ENCODE measurements at places on chromosomes 5 and 9. TPM values are rescaled to one million over a fixed set of nuclear protein-coding genes. Genes with fewer than 3 reads are reported as not detected.

CD74 gene
- 0.22 TPM for total RNA-seq

GFPT2 gene
- 24.2 TPM for total RNA-seq

ABO gene
- total RNA-seq = not detected

THBS4 gene
- total RNA-seq = 2.1 TPM

SLIT3 gene
- total RNA-seq = 2.5 TPM

GCNT4 gene
- 1.4 TPM for total RNA-seq

MSX2 gene
- 0.66 TPM for total RNA-seq

APBA1 gene
- total RNA-seq = 9.2 TPM

IL5 gene
- not detected for total RNA-seq

PLEKHG4B gene
- under 0.01 TPM for total RNA-seq

SPINK13 gene
- 0.37 TPM for total RNA-seq

LCP2 gene
- 0.25 TPM for total RNA-seq

LCN10 gene
- total RNA-seq = not detected

EDIL3 gene
- 4.8 TPM for total RNA-seq

SPATA31A3 gene
- total RNA-seq = not detected

INSL4 gene
- total RNA-seq = not detected

HDHD3 gene
- 15.5 TPM for total RNA-seq

ARL14EPL gene
- total RNA-seq = 0.89 TPM

PRXL2C gene
- total RNA-seq = 12.9 TPM
